ENCODE measurements at places on chromosomes 1 and 21.

DNA sequence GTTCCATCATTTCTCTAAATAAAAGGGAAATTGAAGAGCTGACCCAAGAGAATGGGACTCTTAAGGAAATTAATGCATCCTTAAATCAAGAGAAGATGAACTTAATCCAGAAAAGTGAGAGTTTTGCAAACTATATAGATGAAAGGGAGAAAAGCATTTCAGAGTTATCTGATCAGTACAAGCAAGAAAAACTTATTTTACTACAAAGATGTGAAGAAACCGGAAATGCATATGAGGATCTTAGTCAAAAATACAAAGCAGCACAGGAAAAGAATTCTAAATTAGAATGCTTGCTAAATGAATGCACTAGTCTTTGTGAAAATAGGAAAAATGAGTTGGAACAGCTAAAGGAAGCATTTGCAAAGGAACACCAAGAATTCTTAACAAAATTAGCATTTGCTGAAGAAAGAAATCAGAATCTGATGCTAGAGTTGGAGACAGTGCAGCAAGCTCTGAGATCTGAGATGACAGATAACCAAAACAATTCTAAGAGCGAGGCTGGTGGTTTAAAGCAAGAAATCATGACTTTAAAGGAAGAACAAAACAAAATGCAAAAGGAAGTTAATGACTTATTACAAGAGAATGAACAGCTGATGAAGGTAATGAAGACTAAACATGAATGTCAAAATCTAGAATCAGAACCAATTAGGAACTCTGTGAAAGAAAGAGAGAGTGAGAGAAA is 38.4 kb downstream of the CENPF start:
- no peak for DNase-seq

GRCh38 chr1:193310564-193310963 is 124.2 kb upstream of the B3GALT2 start:
- no peak for DNase-seq

GRCh38 chr1:23751050-23751814 is 8.0 kb downstream of the ELOA start:
- DNase-seq, result peak; percentile 8

DNA sequence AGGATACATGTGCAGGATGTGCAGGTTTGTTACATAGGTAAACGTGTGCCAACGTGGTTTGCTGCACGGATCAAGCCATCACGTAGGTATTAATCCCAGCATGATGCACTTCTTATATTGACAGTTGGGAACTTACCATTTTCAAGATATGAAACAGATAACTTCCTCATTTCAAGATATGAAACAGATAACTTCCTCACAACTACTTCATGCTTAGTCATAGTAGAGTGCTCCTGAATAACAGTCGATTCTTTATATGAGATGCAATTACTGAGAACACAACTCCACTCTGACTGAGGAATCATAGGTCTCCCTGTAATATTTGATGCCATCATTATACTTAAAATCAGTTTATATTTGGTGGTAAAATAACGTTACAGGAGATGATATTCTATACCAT is 1124.3 kb downstream of the AMY1C start:
- no peak for DNase-seq

DNA sequence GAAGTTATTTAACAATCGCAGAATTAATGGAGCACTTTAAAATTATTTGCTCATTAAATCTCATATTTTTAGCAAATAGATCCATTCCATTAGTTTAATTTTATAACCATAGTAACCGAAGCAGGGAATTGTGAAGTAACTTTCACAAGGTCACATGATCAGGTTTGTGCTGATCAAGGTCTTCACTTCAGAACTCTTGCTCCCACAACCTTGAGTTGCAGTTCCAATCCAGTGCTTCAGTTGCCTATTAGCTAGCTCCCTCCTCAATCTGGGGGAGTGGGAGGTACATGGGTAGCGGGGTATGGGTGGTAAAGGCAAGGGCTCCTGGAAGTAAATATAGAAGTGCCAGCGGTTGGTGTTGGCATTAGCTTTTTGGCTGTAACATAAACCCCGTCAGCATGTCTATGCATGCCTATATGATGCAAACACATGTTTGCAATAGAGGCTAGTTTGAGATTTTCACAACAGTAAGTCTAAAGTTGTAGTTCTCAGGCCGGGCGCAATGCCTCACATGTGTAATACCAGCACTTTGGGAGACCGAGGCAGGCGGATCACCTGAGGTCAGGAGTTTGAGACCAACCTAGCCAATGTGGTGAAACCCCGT is 5.8 kb downstream of the ATP5IF1 start:
- no peak for DNase-seq

DNA sequence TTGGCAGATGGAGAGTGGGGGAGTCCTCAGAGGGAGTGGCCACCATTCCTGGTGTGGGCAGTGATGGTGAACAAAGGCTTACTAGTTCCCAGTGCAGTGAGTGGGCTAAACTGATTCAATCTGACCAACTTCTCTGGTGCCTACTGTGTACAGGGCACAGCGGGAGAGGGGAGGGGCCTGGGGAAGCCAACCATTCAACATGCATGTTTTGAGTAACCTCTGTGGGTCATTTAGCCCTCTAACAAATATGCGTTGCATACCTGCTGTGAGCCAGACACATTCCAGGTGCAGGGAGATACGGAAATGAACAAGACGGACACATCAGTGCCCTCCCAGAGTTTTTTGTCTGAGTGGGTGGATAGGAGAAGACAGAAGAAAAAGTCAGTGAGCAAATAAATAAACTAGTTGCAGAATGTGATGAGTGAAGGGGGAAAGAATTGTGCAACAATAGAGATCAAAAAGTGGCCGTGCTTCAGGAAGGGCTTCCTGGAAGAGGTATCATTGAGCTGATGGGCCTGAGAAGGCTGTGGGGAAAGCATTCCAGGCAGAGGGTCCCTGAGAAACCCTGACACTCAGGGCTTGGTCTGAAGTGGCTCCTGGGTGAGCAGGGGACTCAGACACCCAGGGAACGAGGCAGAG is 78.8 kb downstream of the EPHB2 start:
- no peak for DNase-seq

DNA sequence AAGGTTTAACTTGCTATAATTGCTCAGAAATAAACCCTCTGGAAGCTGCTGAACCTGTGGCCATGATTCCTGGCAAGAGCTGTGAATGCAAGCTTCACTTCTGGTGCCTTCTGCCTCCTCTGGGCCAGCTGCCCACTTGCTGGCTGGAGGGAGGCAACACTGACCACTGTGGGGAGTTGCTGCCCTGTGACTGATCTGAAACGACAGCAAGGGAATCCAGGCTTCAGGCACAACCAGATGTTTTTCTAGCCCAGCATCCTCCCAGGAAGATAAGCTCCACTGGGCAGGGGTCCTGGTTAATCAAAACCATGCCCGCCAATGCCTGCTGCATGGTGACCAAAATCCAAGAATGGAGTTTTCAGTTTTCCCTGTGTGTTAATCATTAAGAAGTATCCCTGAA is 180.0 kb upstream of the HMGB4 start:
- DNase-seq, result no peak

Measured in stimulated activated CD4-positive, alpha-beta T cell treated with anti-CD3 and anti-CD28 coated beads, Interleukin-12 subunit alpha, Interleukin-12 subunit beta, amount 100 ng/mL, for 4 hours (primary cell).